ENCODE measurements at places on chromosomes 12 and 14.

- DNase-seq, result no peak
Observed at GRCh38 chr12:64567570-64567969, 42.7 kb upstream of the RASSF3 start.

DNA sequence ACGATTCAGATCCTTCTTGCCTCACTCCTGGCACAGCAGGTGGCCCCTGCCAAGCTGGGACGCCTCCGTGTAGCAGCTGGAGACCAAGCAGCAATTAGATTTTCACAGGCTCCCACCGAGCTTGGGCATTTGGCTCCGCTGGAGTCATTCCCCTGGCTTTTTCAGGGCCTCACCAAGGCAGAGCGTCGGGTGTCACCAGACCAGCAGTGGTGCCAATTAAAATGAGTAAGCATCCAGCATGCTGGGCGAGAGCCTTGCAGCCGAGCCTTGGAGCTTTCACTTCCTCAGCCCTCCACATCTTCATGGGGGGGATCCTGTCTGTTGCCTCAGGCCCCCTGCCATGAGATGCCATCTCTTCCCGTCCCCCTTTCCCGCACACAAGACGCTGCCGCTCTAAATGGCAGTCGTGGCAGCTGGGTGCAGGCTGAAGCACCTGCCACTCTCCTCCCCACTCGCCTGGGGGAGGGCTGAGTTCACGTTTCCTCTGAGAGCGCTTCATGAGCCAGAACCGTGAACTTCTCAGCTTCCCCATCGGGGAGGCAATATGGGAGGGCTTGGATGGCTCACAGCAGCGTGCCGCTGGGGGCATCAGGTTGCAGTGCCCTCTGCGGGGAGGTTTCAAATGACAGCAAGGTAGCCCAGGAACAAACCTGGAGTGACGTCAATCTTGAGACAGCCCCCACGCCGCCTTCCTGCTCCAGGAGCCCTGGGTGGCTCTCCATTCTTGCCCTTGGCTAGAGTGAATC lies 11.7 kb downstream of the TPCN1 start:
- DNase-seq, result no peak

DNA sequence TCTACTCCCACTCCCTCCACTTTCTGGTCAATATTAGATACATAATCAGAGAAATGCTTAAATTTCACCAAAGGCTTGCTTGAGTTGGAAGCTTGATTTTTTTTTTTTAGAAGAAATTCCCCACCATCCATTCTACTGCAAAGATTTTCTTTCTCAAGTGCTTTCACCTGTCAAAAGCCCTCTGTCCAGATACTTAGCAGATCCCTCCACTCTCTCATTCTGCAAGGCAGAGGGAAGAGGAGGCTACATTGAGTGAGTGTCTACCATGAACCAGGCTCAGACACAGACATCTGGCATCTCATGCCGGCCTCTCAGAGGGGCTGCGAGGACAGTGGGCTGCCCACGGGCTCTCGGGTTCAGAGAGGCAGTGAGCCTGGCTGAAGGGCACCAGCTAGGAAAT lies 127.6 kb upstream of the GSC start:
- no peak for DNase-seq

- no peak for DNase-seq
Observed at GRCh38 chr14:95204705-95205104, 47.4 kb upstream of the DICER1 start.

DNA sequence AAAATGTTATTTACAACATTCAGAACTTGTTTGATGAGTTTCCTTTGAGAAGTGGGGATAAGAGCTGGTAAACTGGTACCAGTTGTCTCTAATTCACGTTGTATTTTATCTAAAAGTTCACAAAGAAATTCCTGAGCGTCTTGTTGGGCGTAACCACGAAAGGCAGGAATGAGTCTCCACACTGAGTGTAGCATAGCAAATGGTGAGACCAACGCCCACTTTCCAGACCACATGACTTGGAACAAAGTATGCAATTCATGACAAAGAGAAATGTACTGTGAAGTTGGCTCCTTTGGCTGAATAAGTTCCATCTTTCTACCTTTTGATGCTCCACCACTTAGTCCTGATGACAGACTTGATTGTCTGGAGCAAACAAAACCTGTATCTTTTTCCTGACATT lies 18.4 kb downstream of the USP44 start:
- no peak for DNase-seq

GRCh38 chr14:94593749-94594431 lies 12.7 kb downstream of the SERPINA5 start:
- no peak for DNase-seq

DNA sequence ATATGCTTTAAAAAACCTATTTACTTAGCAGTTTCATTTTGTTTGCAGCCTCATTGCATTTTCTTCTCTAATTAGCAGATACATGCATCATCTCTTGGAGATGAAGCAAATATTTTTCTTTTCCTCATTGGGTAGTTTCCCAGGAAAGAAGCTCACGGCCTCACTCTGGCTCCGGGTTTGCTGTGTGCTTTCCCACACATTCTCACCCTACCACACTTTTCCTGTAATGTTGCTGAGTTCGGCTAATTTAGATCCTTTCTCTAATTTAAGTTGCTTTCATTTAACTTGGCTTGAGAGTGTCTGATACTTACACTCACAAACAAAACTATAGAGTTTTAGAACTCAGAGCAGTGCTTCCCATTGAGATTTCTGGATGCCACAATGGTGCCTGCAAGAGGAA lies 928.2 kb downstream of the NRXN3 start:
- DNase-seq, result no peak

- no peak for DNase-seq
Observed at GRCh38 chr14:70611216-70611615, 10.8 kb upstream of the MED6 start.

DNA sequence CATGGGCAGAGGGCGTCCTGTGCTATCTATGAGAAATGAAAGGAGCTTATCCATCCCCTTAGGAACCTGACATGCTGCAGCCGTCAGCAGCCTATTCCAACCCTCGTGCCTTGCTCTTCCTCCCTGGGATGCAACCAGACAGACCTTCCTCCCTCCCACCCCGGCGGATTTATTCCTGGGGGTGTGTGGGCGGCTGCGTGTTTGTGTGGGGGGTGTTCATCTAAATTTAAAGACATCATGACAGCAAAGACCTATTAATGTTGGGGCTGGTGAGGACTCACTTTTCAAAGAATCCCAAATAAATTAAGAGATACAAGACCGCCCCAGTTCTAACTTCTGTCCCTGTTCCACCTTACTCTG lies 52.0 kb downstream of the WSCD2 start:
- DNase-seq, result no peak

DNA sequence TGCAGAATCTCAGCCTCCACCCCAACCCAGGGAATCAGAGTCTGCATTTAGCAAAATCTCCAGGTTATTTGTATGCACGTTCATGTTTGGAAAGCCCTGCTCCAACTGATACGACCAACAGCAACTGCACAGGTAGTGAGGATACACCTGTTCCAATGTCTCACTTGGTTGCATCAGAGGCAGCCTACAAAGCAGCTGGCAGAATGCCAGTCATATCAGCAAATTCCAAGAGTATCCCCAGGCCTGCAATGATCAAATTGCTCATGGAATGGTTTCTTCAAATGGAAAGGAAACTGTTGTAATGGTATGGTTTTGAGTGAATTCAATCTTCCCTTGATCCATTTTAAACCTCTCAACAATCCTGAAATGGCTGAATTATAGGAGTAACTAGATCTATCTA lies 75.4 kb downstream of the GRIP1 start:
- no peak for DNase-seq

DNA sequence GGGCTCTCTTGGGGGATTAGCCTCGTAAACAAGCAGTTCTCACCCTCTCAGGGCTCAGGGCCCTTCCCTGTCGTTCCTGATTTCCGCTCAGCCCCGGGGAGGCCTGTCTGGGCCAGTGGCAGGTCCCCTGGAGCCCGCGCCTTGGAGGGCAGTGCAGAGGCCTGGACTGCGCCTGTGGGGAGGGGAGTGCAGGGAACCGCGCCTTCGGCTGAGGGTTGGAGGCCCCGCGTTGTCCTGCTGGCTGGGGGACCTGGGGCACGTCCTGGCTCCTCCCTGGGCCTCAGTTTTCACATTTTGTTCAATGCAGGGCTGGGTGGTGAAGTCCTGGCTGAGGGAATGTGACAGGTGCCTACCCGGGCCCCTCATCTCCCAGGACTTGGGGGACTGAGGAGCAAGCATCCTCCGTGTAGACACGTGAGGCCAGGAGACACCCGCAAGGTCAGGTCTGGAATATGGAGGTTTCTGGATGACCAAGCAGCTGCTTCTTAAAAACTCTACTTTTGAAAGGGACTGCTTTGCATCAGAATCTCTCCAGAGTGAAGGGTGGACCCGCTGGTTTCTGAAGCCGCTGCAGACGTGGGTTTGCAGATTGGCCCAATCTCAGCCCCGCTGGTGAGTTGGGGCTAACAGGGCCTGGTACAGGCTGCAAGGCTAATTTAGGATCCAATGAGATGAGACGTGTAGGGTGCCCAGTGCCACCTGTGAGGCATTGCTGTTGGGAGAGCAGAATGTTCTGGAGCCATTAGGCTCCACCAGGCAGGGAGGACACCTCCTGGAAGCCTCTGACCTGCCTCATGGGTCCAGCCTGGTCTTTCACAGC lies 80.2 kb downstream of the KIF26A start:
- no peak for DNase-seq

GRCh38 chr12:93653079-93653478 lies 24.1 kb upstream of the CRADD start:
- DNase-seq, result no peak

GRCh38 chr12:115294453-115295133 lies 610.6 kb upstream of the TBX3 start:
- DNase-seq, result no peak

GRCh38 chr14:88380405-88380804 lies 5.1 kb upstream of the SPATA7 start:
- no peak for DNase-seq

GRCh38 chr14:100121643-100122480 lies 37.6 kb downstream of the DEGS2 start:
- DNase-seq, result no peak

GRCh38 chr12:1668833-1669543 lies 21.9 kb upstream of the ADIPOR2 start:
- no peak for DNase-seq

DNA sequence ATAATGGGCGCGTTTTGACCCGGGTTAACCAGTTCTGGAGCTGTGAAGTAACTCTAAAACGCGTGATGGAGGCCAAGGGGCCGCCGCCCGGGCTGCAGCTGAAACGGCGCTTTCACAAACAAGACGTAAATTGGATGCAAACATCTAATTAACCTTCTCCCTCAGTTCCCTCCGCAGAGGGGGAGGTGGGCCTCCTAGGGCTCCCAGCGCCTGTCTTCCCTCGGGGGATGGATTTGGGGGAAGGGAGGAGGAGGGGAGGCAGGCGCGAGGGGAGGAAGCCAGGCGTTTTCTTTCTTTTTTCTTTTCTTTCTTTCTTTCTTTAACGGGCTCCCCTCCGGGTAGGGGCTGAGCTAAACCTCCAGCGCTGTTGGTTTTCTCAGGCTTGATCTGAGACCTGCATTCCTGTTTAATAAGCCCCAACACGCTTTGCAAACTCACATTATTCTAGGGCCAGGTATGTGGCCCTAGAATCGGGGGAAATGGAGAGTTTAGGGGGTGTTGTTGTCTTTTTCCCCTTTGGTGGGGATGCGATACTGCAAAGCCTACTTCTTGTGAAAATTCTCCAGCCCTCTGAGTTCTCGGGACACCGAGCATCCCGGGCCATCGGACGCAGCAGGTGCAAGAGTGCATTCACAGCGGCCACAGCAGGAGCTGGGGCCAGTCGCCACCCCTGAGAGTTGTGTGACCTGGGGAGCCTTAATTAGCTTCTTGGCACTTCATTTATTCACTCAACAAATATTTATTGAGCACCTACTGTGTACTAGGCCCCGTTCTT lies 43.6 kb upstream of the LHX5 start:
- DNase-seq, result no peak

DNA sequence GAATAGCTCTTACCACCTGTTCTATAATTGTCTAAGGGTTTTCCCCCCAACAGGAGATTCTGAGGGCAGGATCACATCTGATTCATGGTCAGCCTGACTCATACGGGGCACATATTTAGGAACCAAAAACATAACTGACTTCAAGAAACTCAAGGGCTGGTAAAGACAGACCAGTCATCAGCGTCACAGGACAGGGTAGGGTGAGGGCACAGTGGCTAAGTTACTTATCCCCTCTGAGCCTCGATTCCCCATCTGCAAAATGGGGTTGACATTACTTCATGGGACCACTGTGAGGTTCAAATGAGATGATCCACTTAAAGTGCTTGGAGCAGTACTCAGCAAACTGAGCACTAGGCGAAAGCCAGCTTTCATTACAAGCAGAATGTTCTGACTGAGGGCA lies 606 bp downstream of the CINP start:
- no peak for DNase-seq

DNA sequence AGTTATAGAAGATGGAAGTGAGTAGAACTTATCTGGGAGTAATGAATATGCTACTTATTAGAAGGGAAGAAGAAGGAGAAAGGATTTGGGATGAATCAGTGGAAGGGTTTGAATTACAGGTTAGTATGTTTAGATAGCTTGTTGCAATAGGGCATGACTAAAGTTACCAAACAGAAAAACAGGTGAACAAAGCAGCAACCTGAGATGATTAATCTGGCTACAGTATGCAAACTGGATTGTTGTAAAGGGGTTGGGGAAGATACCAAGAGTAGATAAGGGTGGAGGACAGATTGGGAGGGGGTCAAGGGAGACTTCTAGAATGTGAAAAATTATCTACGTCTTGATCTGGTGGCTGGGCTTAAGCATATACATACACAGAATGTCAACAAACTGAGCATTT lies 73.4 kb upstream of the CLEC14A start:
- DNase-seq, result no peak

DNA sequence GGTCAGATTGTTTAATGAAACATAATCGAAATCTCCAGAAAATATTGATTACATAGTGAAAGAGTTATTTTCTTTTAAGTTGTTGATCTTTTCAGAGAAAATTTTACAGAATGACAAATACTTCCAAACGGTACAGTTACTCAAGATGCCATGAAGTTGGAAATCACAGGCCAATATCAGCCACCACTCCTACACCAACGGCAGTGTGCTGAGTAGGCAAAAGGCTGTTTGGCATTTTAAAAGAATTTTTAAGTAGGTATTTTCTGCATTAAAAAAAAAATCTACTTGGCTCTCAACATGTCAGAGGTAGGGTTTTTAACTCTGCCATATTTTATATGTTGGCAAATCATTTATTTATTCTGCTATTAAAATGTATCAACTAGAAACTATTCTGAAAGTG lies 21.7 kb downstream of the SLC38A4 start:
- DNase-seq, result no peak

GRCh38 chr12:3046441-3047200 lies 30.6 kb upstream of the TSPAN9 start:
- no peak for DNase-seq

DNA sequence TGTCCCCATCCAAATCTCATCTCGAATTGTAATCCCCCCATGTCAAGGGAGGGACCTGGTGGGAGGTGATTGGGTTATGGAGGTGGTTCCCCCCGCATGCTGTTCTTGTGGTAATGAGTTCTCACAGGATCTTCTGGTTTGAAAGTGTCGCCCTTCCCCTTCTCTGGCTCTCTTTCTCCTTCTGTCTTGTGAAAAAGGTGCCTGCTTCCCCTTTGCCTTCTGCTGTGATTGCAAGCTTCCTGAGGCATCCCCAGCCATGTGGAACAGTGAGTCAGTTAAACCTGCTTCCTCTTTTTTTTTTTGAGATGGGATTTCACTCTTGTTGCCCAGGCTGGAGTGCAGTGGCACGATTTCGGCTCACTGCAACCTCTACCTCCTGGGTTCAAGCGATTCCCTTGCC lies 104.0 kb downstream of the CCDC91 start:
- DNase-seq, result no peak
